ENCODE measurements at places on chromosomes 6 and 20. TPM values are rescaled to one million over a fixed set of nuclear protein-coding genes. Genes with fewer than 3 reads are reported as not detected.

DNA sequence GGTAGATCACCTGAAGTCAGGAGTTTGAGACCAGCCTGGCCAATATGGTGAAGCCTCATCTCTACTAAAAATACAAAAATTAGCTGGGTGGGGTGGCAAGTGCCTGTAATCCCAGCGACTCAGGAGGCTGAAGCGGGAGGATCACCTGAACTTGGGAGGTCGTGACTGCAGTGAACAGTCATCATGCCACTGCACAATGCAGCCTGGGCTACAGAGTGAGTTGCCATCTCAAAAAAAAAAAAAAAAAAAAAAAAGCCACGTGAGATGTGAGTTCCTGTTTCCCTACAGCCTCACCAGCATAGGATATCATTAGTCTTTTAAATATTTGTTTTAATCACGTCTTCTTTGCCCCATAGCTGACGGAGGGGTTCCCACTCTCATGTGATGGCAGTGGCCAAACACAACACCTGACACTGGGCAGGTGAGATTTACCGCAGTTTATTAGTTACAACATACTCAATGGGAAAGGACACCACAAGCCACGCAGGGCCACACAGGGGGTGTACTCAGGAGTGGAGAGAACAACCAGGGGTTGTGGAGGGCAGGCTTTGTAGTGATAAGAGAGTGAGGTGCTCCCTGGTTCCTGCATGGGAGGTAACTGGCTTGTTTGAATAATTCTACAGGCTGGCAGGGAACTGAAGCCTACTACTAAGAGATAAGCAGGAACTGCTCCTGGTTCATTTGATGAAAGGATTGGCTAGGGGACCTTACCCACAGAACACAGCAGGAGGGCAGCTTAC lies 4.6 kb upstream of the LZTS3 start:
- DNase-seq: no peak

DNA sequence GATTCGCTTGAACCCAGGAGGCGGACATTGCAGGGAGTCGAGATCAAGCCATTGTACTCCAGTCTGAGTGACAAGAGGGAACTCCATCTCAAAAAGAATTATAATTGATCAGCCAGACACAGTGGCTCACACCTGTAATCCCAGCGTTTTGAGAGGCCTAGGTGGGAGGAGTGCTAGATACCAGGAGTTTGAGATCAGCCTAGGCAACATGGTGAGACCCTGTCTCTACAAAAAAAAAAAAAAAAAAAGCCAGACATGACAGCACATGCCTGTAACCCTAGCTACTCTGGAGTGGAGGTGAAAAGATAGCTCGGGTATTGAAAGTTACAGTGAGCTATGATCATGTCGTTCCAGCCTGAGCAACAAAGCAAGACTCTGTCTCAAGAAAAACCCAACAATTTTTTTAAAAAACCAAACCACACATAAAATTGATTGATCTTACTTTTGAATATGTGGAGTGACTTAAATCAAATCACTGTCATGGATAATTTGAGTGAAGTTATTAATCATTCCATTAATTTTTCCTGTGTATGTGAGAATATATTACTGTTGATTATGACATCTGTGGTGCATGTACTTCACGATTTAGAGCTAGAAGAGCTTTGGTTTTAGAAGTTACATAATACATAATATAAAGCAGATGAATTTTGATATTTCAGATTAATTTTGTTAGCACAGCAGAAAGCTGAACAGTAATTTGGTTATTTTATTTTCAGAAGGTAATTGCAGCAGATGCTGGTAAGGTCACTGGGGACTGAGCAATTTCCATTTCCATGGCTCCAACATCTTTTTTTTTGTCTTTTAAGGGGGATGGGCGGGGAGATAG lies 34.4 kb downstream of the NCOA7 start:
- no peak for DNase-seq

DNA sequence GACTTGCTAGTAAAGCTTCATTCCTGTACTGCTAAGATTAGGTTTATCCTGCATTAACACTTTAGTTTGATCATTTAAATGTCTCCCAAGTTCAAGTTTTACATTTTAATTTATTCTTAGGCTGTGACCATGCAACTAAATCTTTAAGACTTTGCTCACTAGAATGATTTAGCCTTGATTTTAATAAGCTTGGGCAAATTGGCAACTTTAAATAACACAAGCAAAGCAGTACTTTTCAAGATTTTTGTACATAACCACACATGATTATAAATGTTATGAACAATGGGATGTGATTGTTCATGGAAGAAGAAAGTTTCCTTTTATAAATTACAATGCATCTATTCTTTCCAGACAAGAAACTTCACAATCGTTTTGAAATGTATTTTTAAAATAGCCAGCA lies 948.0 kb upstream of the EPHA7 start:
- DNase-seq: no peak

GRCh38 chr20:18750735-18751134 lies 62.8 kb upstream of the SCP2D1 start:
- DNase-seq: no peak

- no peak for DNase-seq
Observed at GRCh38 chr6:105786890-105787655, 299.1 kb upstream of the PRDM1 start.

DNA sequence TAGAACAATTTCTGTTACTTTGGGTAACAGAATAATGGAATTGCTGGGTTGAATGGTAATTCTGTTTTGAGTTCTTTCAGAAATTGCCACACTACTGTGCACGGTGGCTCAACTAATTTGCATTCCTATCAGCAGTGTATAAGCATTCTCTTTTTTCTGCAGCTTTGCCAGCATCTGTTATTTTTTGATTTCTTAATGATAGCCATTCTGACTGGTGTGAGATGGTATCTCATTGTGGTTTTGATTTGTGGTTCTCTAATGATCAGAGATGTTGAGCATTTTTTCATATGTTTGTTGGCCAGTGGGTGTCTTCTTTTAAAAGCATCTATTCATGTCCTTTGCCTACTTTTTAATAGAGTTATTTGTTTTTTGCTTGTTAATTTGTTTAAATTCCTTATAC lies 846.8 kb downstream of the KIF16B start:
- no peak for DNase-seq

DNA sequence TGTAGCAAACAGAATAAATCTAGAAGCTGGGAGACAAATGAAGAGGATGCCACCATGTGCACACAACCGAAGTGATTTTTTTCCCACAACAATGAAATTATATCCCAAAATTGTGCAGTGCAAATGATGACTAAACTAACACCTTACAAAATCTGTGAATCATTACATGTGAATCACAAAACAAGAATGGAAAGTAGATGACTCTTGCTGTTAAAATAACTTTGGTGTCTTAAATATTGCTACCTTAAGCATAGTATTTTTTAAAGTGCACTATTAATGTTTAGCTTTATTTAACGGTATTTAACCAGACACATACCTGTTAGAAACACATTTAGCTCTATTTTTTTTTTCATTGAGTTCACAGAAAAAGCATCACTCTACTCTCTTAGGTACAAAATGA lies 190.8 kb downstream of the TBC1D32 start:
- DNase-seq: no peak

DNA sequence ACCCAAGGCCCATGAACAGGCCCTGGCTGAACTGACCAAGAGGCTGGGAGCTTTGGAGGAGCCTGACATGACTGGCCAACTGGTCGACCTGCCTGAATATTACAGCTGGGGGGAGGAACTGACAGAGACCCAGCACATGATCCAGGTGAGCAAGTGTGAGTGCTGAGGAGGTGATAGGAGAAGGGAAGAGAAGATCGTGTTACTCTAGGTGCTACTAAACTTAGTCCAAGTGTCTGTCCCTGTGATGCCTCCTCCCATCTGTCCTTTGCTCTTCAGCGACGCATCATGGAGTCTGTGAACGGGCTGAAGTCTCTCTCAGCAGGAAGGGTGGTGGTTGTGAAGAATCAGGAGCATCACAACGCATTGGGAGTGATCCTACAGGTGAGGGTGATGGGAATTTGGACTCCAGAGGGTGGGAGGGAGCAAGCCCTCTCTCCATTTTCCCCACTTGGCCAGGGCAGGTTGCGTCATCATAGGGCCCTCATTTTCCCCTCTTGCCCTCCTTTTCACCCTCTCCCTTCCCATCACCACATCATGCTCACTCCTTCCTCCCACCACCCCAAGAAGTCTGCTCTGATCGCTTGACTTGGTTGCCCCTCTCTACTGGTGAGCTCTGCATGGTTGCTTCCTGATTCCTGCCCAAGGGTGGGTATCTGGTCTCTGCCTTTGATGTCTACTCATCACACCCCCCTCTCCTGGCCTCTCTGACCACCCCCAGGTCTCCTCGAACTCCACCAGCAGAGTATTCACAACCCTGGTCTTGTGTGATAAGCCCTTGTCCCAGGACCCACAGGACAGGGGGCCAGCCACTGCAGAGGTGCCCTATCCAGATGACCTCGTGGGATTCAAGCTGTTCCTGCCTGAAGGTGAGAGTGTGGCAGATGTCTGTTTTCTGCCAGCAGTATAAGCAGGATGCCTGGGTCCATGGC lies 4.7 kb downstream of the DXO start:
- DNase-seq: no peak

- DNase-seq: no peak
Observed at GRCh38 chr6:114989279-114989964, 646.6 kb upstream of the HS3ST5 start.

Gene MUCL3
- total RNA-seq: not detected

Gene COL19A1
- total RNA-seq: 0.07 TPM

Gene CDYL
- 38.2 TPM for total RNA-seq

Gene CCR6
- total RNA-seq: not detected

All from thoracic aorta (tissue), 2 donors.